Nucleus accumbens (tissue), 56 donors: ENCODE measurements at places on chromosomes 12 and 14.

- DNase-seq, result no peak
These were observed 123.0 kb downstream of the RIMBP2 start for GRCh38 chr12:130593056-130593455.

GRCh38 chr14:74333909-74334308, 14.4 kb upstream of the VRTN start:
- DNase-seq, result no peak

- DNase-seq, result no peak
These were observed 6.2 kb upstream of the TCP11L2 start for GRCh38 chr12:106296179-106296877.

DNA sequence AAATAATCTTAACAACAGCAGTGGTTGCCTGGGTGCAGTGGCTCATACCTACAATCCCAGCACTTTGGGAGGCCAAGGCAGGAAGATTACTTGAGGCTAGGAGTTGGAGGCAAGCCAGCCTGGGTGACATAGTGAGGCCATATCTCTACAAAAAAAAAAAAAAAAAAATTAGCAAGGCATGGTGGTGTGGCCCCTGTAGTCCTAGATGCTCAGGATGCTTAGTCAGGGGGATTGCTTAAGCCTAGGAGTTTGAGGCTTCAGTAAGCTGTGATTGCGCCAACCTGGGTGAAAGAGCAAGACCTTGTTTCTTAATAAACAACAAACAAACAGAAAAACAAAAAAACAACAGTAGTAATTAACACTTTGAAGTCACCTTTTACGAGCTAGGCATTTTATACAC, 642 bp upstream of the ACSM4 start:
- no peak for DNase-seq

- DNase-seq, result no peak
These were observed 217.3 kb upstream of the CRY1 start for GRCh38 chr12:107310621-107311020.

DNA sequence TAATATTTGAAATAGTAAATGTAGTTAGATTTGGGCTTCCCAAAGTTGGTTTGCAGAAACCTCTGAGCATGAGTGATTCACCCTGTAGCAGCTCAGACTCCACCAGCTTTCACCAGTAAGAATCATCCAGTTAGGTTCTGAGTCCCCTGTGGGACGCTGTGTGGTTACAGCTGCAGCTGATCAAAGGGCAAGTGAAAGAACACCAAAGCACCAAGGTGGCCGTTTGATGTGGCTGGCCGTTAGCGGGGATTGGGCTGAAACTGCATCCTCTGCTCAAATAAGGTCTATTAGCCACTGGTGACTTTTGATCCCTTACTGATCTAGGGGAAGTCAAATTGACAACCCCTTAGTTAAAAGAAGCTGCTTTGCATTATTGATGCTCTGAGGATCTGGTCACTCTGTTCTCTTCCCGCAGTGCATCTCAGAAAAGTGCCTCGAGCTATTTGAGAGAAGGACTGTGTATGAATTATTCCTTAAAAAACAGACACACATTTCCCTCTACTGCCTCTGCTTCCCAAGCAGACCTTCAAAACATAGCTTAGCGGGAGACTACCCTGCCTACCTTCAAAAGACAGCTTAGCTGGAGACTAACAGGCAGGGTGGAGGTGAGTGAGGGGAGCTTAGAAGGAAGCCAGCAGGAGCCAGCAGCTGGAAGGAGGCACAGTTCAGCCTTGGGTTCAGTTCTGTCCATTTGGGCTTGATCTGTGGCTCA, 3.7 kb downstream of the ABHD12B start:
- DNase-seq, result no peak

- no peak for DNase-seq
These were observed 3.2 kb upstream of the VDR start for GRCh38 chr12:47907851-47908454.

DNA sequence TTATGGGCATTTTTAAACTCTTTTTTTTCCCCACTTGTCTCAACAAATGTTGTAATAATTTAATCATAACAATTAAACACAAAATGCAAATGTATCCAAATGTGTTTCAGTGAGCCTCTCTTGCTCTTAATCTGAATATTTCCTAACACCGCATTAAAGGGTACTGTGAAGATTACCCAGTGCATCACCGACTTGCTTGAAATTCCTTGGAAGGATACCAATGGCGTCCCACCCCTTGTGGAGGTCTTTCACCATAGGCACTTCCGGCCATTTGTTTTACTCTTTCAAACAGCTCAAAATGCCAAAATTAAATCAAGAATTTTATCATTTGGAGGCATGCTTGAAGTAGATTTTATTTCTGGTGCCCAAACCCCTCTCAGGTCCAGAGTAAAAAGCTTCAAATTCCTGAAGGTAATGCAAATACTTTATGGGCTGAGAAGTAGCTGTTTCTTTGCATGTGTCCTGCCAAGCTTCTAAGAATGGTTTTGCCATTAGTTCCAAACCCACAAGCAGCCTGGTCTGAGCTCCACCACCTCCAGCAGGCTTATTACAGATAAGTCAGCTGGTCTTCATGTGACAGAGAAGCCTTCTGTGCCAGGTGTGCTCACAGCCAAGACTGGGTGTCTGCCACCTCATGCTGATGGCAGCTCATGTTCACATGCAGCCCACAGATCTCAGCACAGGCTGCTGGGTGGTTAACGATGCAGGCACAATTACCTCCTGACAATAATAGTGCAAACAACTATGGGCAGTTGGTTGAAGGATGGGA, 16.4 kb upstream of the NUDT4 start:
- no peak for DNase-seq

DNA sequence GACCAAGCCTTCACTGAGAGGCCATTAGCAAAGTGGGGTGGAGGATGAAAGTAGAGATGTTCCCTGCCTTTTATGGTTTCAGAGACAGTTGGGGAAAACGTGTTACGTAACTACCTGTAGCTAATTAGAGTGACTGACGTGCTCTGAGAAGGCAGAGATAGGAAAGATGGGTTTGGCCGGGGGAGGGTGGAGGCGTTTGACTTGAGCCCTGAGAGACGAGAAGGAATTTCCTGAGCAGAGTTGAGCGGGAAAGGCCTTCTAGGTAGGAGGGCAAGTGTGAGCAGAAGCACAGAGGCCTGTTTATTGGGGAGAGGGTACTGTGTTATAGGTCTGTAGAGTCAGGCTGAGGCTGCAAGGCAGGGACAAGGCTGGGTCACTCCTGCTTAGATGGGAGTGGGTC, 8.6 kb downstream of the TUNAR start:
- no peak for DNase-seq

- DNase-seq, result no peak
These were observed 953 bp downstream of the MAPK1IP1L start for GRCh38 chr14:55052269-55052930.

- DNase-seq, result no peak
These were observed 127.7 kb upstream of the SLCO1C1 start for GRCh38 chr12:20567413-20567812.

- DNase-seq, result no peak
These were observed 1.4 kb downstream of the ACAD10 start for GRCh38 chr12:111687255-111687654.

DNA sequence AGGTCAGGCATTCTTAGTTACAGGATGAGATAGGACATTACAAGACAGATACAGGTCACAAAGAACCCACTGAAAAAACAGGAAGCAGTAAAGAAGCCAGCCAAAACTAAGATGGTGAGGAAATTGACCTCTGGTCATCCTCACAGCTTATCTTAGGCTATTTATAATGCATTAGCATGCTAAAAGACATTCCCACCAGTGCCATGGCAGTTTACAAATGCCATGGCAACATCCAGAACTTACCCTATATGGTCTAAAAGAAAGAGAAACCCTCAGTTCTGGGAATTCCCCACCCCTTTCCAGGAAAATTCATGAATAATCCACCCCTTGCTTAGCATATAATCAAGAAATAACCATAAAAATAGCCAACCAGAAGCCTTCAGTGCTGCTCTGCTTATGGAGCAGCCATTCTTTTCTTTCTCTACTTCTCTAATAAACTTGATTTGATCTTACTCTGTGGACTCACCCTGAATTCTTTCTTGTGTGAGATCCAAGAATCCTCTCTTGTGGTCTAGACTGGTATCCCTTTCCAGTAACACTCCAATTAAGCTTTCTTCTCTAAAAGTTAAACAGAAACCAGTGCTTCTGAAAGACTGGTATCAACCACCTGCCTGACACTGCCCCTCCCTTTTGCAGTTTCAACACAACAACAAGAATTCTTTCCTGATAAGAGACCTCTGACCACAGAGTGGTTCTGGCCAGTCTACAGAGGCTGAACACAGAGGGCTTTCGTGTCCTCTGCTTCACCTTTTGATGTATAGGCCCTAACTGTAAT, 86.9 kb downstream of the BCAT1 start:
- no peak for DNase-seq

GRCh38 chr12:74595696-74596095, 58.1 kb downstream of the ATXN7L3B start:
- no peak for DNase-seq

- no peak for DNase-seq
These were observed 24.9 kb downstream of the FBRSL1 start for GRCh38 chr12:132514838-132515237.

DNA sequence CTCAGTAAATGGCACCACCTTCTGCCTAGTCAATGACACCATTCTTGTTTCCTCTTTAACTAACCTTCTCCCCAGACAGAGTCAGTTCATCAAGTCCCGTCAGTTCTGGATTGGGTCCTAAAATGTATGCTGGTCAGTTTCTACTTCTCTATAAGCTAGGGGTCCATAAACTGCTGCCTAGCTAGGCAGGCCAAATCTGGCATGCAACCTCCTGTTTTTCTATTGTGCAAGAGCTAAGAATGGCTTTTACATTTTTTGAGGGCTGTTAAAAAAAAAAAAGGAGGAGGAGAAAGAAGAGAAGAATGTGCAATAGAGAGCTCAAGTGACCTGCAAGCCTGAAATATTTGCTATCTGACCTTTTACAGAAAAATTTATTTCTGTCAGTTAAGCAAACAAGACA, 6.4 kb upstream of the TMED10 start:
- DNase-seq, result no peak

- no peak for DNase-seq
These were observed 76.4 kb downstream of the CHST11 start for GRCh38 chr12:104533134-104533533.
